ENCODE measurements at places on chromosomes 4 and X.

DNA sequence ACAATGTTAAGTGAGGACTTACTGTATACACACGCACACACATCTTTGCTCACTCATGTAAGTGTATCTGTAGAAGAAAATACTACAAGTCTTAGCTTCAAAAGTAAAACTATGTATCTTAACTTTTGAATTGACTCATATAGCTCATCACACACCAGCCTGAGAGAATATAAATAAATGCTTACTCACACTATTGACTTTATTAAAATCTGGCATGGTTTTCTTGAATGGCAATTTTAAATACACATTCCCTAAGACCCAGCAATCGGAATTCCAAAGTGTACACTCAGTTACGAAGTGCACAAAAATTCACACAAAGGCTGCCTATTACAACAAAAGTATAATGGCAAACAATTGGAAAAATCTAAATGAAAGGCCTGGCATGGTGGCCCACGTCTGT lies 2.0 kb downstream of the ERCC6L start:
- no peak for DNase-seq

DNA sequence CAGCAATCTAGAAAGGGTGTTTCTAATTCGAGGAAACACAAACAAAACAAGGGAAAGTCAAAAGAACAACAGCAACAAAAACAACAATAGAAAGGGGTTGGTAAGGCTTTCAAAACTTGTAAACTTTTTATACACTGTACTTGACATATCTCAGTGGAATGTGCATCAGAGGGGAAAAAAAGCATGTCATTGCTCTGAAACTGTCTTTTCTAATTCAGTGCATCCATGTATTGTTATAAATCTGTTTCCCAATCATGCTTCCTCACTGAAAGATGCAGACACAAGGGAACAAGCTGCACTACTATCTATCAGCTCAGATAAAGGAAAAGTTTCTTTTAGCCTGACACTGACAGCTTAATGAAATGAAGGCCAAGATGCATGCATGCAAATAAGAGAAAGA lies 44.2 kb upstream of the PCDH18 start:
- DNase-seq, result no peak

GRCh38 chrX:38375891-38376290 lies 23.5 kb downstream of the OTC start:
- no peak for DNase-seq

DNA sequence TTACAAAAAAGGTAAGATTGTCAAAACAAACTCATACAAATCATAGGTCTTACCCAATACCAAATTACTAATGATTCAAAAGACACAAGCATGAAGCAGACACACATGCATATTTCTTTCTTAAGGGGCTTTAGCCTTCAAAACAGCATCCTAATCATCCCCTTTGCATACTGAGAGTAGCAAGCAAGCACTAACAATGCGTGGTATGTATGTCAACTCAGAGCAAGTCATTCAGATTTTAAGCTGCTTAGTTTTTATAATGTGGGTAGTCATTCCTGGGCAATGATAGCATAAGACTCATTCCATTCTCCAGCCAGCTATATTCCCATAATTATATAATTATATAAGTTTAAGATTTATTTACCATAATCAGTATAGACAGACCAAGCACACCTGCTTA lies 219.6 kb downstream of the DKK2 start:
- no peak for DNase-seq

DNA sequence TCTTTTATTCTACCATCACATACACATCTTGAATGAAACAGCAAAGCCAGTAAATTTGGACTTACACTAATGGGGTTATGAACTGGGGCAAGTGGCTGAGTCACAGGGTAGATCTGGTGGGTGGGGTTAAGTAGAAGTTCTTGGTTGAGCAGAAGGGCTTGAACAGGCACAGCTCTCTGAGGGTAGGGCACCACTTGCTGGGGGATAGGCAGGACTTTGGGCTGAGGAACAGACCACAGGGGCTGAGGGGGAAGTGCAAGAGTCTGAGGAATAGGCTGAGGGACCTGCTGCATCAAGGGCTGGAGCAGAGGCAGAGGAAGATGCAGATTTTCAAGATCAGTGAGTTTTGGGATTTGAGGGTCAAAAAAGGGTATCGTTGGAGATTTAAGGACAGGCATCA lies 8.3 kb downstream of the CSN2 start:
- no peak for DNase-seq

Data from T follicular helper cell (primary cell).